NK-92 treated with Interleukin-12 subunit alpha and Interleukin-12 subunit beta, amount 100 ng/mL, for 24 hours (cell line): ENCODE measurements at places on chromosomes 11 and 22.

- no peak for DNase-seq
These were observed 8.9 kb downstream of the HPS4 start for GRCh38 chr22:26474682-26475081.

DNA sequence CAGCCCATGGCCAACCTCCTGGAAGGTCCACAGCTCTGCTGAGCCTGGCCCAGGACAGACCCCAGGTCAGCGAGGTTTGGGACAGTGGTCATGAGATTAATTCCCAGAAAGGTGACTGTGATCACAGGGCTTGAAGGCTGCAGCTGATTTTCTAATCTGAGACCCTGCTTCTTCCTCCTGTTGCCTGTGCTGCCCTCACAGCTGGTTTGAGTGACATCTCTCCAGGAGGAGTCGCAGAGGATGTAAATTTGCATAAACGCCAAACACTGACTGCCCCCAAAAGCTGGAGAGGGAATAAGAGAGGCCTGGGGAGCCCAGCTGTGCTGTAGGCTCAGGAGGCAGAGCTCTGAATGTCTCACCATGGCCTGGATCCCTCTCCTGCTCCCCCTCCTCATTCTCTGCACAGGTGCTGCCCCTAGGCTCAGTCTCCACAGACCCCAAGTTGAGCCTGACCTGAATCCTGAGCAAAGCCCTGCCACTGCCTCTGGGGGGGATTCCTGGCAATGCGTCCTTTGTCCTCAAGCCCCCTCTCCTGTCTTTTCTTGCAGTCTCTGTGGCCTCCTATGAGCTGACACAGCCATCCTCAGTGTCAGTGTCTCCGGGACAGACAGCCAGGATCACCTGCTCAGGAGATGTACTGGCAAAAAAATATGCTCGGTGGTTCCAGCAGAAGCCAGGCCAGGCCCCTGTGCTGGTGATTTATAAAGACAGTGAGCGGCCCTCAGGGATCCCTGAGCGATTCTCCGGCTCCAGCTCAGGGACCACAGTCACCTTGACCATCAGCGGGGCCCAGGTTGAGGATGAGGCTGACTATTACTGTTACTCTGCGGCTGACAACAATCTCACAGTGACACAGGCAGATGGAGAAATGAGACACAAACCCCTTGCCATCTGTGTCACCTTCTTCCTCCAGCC is 23.8 kb downstream of the GGTLC2 start:
- DNase-seq = no peak

GRCh38 chr11:8679006-8679405 is 3.5 kb downstream of the TRIM66 start:
- no peak for DNase-seq

DNA sequence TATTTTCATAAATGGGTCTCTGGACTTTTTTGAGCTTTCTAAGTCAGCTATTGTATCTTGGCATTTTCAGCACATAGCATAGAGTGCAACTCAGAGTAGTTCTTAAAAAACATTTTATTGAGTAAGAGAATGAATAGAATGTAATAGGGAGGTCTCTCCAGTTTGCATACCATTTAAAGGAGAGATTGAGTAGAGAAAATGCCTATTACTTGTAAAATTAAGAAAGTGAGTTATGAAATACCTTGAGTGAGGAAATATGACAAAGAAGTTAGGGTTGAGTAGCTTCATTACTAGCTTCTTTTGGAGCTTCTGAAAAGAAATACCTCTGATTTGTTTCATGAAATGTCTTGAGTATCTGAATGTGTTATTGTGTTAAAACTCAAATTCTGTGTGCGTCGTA is 140.0 kb downstream of the AASDHPPT start:
- DNase-seq = no peak

GRCh38 chr22:39306456-39307361 is 12.7 kb downstream of the RPL3 start:
- DNase-seq = no peak

DNA sequence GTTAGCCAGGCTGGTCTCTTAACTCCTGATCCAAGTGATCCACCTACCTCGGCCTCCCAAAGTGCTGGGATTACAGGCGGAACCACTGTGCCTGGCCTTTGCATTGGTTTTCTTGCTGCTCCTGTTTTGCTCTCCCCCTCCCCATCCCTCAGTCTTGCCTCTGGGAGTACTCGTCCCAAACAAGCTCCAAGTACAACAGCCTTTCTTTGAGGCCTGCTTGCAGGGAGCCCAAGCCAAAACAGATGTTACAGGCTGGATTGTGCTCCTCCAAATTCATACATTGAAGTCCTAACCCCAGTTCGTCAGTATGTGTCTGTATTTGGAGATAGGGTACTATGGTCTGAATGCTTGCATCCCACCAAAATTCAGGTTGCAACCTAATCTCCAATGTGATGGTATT is 8.6 kb downstream of the IGLL1 start:
- DNase-seq = no peak

DNA sequence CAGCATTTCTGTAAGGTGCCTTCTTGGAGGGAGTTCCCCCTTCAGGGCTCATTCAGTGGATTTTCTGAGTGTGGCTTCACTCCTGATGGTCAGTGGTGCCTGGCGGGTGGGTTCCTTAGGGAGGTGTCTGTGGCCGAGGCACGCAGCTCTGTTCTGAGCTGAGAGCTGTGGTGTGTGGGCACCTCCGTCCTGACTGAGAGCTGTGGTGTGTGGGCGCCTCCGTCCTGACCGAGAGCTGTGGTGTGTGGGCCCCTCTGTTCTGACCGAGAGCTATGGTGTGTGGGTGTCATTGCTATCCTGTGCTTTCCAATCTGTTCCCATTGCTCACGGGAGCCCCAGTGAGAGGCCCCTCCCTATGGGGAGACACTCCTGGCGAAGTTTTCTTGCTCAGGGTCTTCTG is 39.8 kb downstream of the MUC6 start:
- no peak for DNase-seq

DNA sequence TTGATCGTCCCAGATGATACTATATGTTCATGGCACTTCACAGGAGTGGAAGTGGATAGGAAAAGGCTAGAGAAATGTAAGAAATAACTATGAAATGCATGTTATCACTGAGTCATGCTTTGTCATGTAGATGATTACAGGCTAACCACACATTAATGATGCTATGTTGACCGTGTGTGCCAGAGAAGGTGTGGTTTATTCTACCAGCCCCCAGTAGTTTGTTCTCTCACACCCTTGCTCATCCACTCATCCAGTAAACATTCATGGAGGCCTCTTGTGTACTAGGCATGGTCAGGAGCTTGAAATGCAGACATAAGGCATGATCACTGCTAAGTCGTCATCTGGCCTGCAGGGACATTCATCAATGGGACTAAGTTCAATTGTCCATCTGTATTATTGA is 153.0 kb upstream of the PITPNB start:
- no peak for DNase-seq

GRCh38 chr11:48163360-48164100 is 53.1 kb upstream of the OR4B1 start:
- no peak for DNase-seq
